Colonic mucosa (tissue), 4 donors: ENCODE measurements at places on chromosomes 7 and 10. TPM values are rescaled to one million over a fixed set of nuclear protein-coding genes. Genes with fewer than 3 reads are reported as not detected.

SHH gene
- 8.1 TPM for total RNA-seq

GNGT1 gene
- not detected for total RNA-seq

ABCB1 gene
- 22.2 TPM for total RNA-seq

NPFFR1 gene
- total RNA-seq, result 0.07 TPM

MYPN gene
- 0.27 TPM for total RNA-seq

MYO3A gene
- 1.4 TPM for total RNA-seq
